ENCODE measurements at places on chromosomes 16 and 17.

DNA sequence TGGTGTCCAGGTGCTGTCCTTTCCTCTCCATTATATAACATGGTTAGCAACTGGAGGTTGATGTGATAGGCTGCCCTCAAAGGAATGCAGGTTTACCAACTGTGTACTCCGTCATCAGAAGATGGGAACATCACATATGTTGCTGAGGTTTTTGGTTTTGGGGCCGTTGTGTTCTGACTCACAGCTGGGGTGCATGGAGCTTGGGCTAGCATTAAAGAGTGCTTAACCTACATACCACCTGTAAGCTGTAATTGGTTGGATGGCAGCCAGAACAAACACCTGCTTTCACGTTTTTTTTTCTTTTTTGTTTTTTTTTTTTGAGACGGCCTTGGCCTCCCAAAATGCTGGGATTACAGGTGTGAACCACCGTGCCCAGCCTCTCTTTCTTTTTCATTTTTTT, 20.9 kb downstream of the TMEM11 start:
- DNase-seq: no peak

- no peak for DNase-seq
Observed at GRCh38 chr17:74240618-74241205, 27.3 kb downstream of the TTYH2 start.

DNA sequence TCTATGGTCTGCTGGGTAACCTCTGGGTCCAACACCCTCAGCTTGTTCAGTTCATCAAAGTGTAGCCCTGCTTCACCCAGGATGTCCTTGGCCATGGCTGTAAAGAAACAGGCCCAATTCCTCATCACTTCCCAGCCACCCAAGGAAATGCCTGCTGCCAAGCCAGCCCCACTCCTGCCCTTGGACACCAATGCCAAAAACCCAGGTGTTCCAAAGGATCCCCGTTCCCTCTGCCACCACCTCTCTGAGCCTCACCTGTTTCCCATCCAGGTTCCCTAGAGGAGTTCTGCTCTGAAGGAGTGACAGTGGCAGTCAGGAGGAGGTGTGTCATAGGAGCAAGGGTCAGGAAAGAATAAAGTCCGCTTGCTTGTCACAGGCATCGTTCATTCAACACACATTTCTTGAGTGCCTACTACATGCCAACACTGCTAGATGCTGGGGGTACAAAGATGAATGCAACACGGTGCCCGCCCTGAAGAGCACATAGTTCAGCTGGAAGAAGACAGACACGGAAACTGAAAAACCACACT, 3.3 kb downstream of the IFT20 start:
- no peak for DNase-seq

DNA sequence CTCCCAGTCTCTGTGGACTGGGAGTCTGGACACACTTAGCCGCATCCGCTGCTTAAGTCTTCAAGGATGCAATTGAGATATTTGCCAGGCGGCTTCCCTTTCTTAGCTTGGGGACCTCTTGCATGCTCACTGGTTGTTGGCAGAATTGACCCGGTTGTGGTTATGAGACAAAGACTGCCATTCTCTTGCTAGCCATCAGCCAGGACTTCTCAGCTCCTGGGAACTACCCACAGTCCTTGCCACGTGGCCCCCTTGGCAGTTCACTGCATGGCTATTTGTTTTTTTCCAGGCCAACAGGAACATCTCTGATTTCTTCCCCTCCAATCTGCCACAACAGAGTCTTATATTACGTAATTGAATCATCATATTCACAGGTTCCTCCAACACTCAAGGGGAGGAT, 25.5 kb downstream of the CACNG4 start:
- DNase-seq: no peak

Measured in RWPE2 (cell line).